ENCODE measurements at places on chromosomes 2 and 18.
A peak's percentile ranks its signal among the peaks of the same experiment; 100 is the strongest.

DNA sequence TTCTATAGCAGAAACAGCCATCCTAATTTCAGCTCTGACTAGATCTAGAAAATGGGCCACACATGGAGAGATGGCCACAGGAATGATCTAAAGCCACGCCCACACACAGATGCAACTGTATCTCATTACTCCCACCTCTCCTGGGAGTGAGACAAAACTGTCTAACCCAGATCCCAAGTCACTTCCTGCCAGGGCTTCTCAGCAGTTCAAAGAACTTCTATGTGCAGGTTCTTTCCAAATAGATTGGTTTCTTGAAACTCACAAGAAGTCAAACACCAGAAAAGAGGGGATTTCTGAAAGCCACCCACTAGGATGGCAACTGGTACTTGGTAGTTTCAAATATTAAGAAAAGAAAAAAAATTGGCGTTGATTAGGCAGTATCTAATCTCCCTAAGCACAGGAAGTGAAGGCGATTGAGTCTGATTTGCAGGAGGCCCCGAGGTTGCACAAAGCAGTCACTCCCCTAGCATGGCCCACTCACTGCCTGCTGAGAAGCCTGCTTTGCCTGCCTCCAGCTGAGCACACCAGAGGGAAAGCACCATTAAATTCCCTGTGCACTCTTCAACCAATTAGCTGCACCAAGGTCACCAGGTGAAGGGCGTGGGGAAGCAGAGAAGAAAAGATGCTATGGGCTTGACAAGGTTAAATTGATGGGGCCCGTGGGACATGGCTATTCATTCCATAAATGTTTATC, 51.1 kb downstream of the PAPOLG start:
- DNase-seq = peak; percentile 58

DNA sequence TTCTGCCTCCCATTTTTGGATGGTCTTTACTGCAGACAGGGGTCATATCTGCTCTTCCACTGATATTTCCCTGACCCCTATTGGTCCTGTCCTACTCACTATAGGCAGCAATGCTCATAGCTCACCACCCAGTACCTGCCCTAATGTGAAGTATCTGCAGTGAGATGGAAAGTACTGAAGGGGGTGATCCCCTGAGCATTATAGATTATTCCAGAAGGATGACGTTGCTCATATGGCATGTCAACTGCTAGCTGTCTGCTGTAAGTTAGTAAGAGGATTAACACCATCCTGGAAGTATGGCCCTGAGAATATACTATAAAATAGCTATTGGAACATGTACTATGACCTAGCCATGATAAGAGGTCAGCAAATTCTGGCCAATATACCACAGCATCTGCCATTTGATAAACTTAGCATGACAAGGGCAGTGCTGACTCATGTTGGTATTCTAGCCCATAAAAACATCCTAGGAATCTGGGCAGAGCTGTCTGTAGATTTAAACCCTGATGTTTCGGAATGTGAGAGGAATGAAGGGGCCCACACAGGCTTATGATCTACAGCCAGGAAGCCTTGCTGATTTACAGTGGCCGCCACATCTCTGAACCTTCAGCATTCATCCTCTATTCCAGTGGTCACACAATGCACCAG, 451.4 kb downstream of the TNS1 start:
- no peak for DNase-seq

DNA sequence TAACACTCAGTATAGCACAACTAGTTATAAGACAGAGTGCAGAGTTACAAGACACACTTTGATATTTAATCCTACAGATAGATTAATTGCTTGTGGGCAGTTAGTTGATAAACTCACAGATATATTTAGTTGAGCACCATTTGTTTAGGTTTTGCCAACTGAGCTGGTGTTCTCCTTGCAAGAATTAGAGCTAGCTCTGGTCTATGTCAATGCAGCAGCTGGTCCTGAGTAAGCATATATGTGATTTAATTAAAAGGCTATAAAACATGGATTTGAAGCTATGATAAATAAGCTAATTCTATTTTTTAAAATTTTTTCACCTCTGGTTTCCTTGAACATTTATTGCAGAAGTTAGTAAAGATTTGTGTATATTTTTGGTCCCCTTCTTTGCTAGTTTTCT, 35.6 kb downstream of the GPD2 start:
- DNase-seq = no peak

DNA sequence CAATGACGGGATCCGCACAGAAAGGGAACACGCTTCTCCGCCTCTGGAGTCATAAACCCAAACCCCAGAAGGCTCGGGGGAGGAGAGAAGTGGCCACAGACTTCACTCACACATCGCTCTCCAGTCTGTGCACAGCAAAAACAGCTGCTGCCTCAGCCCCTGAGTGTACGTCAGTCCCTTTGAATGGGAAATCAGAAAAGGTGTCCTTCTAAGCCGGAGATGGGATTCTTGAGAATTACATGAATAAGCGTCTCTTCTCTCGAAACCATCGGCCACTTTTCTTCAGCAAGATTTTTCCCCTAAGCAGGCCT, 78.3 kb downstream of the PDCL3 start:
- DNase-seq = no peak

GRCh38 chr2:73101626-73102256, 11.0 kb downstream of the RAB11FIP5 start:
- DNase-seq = no peak

DNA sequence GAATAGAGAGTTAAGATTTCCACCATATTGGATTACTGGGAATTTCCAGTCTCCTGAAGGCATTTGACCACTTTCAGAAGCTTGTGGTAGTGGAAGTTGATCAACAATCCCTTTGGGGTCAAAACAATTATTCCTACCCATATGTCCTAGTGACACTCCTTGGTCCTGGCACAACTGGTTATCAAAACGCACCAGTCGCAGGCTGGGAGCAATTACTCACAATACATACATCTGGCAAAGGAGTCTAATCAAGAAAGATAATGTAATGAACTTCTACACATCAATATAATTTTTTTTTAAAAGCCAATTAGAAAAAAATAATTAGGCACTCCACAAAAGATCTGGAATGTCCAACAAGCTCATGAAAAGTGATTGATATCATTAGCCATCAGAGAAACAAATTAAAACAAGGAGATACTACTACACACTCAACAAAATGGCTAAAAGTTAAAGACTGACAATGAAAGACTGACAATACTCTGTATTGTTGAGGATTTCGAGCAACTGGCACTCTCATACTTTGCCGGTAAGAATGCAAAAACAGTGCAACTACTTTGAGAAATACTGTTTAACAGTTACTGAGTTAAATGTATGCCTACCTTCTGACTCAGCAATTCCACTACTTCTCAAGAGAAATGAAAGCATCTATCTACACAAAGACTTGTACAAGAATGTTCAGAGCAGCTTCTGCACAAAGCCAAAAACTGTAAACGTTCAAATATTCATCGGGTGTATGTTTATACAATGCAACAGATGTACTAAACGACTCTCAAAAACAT, 2.0 kb downstream of the INO80C start:
- DNase-seq = no peak

GRCh38 chr2:65818873-65819451, 386.6 kb upstream of the SPRED2 start:
- DNase-seq = no peak

DNA sequence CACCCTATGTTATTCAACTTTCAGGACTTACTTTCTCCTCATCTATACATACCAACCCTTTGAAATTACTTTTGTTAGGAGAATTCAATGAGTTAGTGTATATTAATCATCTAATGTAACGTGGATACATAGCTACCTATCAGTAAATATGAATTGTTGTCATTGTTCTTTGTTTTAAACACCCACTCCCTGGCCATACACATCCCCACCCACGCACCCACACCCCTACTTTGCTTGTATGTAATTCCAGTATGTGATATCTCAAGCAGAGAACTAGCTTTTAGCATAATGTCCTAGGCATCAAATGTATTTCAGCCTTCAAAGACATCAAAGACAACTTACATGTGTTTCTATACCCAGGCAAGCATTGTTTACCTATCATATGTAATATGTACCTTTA, 129.2 kb downstream of the MAP4K4 start:
- DNase-seq = no peak

DNA sequence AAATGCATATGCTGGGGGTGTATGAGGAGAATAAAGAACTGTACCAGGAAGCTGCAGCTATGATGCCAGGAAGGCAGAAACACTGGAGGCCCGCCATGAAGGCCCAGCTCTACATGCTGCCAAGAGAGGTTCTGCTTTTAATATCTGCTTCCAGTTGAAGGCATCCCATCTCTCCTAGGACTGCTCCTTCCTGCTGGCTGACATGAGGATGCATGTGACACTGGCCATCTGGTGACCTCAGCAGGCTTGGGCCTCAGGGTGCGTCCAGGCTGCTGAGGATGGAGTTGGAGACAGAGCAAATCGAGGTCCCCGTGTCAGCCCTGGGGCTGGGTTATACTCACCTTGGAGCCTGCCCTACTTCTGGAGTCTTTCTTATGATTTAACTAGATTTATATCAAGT, 49.0 kb downstream of the PSMG2 start:
- DNase-seq = no peak

DNA sequence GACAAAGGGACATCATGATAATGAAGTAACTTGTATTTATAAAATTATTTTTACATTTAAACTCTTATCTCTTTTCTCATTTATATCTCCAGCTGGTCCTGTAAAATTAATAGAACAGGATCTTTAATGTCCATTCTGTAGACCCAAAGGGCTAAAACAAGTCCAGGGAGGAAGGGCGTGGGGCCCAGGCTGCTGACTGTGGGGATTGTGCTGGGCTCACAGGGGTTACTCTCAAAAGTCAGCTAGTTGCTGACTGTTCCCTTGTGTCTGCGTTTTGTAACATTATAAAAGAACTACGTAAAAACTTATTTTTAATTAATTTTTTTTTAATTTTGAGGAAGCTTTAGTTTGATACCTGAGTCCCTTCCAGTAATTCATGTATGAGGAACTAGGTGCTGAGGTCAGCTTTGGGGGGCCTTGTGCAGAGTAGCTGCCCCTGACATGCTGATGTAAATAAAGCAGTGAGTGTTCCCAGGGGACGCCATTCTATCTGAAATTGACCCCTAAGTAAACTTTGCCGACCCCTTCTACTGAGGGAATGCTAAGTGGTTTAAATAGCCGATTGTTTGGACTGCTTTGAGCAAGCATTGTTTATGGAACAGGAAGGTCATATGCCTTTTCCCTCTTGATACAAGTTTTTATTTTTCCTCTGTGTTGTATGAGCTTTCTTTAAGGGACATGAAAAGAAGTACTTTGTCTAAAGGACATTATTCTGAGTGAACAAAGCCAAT, 56.4 kb downstream of the MERTK start:
- no peak for DNase-seq

DNA sequence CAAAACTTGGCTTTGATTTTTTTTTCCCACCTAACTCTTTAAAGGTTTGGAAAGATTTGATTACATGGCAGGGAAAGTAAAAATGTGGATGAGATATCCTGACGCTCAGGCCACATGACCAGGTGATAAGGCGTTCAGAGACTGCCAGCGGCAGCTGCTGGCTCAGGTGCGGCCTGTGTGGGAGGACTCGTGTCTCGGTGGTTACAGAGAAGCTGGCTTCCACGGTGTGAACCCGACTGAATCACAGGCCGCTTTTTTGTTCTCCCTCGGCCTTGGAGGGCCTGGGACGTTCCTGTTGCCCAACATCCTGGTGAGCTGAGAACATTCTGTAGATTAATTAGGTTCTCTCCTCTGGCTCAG, 124.2 kb upstream of the ZNF516 start:
- peak; percentile 42 for DNase-seq

Measured in GF-D8 (cell line).